ENCODE measurements at places on chromosomes 2 and 18.

DNA sequence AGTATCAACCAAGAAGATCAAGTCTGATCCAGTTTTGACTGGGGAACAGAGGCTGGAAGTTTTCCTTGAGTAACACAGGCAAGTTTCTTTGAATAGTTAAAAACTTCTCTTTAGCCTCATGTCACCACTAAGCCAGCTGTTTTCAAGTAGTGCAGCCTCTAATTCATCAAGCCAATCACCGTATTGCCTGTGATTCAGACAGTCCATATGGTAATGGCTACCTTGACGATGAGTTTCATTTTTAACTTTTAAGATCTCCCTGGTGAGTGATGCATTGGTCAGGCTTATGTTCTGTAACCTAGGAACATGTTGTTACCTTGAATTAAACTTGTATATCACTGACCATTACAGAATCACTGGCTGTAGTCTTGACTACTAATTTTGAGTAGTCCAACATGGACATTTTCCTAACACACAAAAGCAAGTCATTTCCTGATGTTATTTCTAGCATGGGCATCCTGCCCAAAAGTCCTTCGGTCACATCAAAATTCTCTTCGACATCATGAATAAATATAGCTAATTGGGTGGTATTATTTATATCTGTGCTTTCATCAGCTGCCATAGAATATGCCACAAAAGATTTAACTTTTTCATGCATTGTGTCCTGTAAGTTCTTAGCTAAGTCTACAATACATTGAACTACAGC, 238.8 kb upstream of the GCFC2 start:
- no peak for DNase-seq

- no peak for DNase-seq
Measured at GRCh38 chr2:22902180-22902550, 482.8 kb upstream of the KLHL29 start.

DNA sequence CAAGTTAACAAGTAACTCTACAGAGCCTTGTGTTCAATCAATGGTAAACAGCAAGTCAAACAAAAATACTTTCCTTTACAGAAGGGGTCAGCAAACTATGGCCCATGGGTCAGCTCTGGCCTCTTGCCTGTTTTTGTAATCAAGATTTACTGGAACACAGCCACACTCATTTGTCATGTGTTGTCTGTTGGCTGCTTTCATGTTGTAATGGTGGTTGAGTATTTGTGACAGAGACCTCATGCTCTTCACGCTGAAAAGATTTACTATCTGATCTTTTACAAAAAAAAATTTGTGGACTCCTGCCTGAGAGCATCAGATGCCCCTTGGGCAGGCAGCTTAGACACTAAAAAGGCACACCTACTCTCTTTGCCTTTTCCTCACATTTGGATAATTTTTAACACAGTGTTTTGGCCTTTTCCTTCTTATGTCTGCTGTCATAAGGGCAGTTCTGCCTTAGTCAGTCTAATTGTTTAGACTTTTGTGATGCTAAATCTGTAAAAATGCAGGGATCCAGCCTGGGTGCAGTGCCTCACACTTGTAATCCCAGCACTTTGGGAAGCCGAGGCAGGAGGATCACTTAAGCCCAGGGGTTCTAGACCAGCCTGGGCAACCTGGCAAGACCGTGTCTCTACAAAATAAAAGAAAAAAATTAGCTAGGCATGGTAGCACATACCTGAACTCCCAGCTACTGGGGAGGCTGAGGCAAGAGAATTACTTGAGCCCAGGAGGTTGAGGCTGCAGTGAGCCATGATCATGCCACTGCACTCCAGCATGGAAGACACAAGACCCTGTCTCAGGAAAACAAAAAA, 18.3 kb downstream of the IL1B start:
- no peak for DNase-seq

GRCh38 chr2:176490061-176490861, 221.0 kb downstream of the MTX2 start:
- no peak for DNase-seq

DNA sequence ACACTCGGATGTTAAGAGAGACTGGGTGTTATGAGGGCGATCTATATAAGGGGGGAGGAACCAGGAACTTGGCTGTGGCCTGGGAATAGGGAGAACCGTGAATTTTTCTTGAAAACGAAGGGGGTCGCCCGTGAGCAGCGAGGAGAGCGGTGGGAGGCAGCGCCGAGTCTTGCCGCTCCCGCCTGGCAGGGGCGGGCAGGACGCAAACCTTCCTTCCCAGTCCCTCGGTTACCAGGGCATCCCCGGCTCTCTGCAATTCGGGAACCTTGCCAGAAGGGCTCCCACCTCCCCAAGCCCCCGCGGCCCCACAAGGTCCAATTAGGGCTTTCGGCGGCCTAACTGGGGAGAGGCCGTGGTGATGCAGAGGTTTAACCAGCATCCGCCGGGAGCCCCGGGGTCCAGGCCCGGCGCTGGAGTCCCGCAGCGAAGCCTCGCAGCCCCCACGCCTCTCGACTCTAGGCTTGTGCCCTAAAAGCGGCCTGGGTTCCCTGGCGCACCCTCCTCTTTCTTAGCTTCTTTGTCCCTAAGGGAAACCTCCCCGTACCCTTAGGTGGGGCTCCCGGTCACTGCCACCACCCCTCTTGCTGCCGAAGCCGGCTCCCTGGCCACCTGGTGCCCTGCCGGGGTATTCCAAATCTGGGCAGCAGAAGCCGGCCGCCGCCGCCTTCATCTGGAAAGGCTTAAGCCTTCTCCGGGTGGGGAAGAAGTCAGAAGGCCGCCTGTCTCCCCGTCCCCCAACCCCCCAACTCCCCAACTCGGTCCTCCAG, 680 bp upstream of the FHOD3 start:
- no peak for DNase-seq

DNA sequence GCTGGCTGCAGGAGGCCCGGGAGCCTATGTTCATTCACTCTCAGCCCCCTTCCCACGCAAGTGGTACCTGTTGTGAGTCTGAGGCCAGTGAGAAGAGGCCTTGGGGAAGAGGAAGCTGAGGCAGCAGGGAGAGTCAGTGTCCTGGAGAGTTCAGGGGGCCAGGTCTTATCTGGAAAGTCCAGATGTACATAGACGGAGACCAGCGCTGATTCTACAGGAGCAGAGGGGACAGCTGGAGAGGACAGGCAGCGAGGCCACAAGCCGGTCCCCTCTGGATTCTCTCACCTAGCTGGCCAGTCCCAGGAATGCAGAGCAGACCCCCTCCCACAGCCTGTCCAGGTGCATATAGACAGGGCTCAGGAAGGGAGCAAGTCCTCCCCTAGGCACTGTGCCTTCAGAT, 29.1 kb upstream of the SELENOI start:
- no peak for DNase-seq

GRCh38 chr18:12053289-12053688, 40.4 kb upstream of the ANKRD62 start:
- DNase-seq = peak; percentile 72

DNA sequence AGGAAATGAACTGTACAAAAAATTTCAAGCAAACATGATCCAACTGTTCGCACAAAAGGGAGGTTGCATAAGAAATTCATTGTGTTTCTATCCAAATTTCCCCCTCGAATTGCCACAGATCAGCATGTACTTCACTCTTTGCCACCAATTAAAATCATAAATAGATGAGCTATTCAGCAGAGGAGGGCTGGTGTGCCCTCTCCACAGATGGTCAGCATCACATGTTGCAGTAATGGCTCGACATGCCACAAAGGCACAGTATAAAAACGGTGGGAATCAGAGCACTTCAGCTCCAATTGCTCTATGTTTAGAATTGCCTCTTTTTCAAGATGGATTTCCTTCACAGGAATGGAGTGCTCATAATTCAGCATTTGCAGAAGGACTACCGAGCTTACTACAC, at the start of gene G6PC2:
Gene G6PC2, plus strand, starts transcription at position 289 of the 400 bp plus-strand sequence. Its CDS starts 41 bp downstream, at position 330.
- no peak for DNase-seq

- no peak for DNase-seq
Measured at GRCh38 chr2:205754924-205755321, 72.6 kb downstream of the NRP2 start.

DNA sequence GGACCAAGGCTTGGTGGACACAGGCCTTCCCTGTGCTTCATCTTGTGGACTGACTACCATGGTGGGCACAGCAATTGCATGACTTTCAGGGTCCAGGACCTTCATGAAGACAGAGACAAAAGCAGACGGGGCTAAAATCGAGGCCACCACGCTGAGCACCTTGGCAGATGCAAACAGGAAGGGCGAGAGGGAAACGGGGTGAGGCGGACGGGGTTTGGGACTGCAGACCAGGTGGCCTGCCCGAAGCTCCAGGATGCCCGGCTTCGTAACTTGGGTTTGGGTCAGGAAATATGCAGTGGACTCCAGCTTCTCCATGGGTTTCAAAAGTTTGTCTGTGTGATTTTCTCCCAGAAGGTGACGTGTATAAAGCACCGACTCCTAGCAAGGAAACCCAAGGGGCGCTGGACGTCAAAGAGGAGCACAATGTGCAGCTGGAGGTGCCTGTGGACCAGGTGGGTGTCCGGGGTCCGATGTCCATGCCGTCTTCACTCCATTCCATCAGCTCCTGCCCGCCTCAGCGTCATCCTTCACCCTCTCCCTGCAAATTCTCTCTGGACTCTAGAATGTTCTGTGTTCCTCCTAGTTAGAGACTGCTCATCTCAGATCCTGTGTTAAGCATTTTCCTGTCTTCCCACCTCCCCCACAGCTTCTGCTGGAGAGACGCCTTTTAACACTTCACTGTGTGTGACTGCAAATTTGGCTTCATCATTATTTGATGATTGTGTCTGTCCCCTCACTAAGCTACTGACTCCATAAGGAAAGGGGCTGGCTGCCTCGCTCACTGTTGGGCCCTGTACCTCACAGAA, 65.8 kb downstream of the DCDC2C start:
- no peak for DNase-seq

DNA sequence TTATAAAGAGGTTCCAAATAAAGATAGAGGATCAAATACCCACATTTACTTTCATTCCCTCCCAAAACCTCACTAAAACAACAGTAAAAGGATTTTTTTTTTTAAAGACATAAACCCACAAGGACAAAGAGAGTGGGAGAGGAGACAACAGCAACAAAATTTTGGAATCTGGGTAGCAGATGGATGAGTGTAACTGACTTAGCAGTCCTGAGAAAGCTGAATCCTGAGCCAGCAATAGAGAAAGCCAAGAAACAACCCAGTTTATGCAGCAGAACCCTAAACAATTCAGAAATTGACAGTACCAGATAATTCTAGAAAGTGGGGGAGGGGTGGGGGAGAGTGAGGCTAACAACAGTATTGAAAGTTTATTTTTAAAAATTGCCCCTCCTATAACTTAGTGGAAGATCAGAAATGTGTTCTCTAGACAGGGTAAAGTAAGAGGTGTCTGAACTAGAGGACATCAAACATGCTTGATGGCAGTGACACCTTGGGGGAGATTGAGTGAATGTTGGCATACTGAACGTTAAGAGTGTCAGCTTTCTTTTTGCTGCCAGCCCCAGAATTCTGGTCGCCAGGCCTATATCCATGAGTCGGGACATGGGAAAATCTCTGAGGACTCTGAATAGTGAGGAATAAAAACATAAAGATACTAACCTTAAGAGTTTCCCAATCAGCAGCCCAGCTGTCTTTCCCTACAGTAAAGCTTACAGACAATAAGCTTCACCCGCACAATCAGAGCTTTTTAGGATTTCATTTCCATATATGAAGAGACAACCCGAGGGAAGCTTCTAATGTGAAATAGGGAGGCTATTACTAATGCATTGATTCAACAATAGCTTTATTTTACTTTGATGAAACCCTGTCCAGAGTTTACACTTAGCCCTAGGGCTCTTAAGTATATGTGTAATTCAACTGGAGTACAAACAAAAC, 128.0 kb upstream of the ALPP start:
- no peak for DNase-seq

- DNase-seq = no peak
Measured at GRCh38 chr2:111671426-111672150, 212.4 kb downstream of the ANAPC1 start.

- DNase-seq = no peak
Measured at GRCh38 chr2:38228753-38229152, 148.3 kb downstream of the ATL2 start.

GRCh38 chr18:12721495-12722275, 18.8 kb downstream of the PSMG2 start:
- no peak for DNase-seq
